ENCODE measurements at places on chromosomes 12 and 14.

DNA sequence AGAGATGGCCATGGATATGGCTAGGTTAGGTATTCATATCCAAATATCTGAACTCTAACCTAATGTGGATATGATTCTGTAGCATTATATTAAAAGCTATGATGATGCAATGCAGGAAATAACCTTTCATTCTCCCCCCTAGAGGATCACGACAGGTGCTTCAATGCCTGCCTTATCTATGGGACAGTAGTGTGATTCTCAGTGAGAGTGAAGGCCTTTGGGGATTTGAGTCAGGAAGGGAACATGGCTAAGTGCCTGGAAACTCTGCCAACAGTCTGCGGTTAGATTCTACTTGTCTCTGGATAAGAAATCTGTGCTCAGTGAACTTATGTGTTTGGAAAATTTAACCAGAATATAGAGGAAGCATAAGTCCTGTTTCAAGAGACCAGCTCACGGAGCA is 81.8 kb downstream of the SLC38A1 start:
- DNase-seq: peak; percentile 16

- no peak for DNase-seq
These were observed 5.4 kb upstream of the SLC22A17 start for GRCh38 chr14:23358042-23358441.

GRCh38 chr12:105819549-105819948 is 319.2 kb downstream of the NUAK1 start:
- DNase-seq: no peak

GRCh38 chr12:57740656-57741412 is 2.3 kb upstream of the AGAP2 start:
- peak; percentile 79 for DNase-seq

- DNase-seq: no peak
These were observed 432.6 kb upstream of the SYT1 start for GRCh38 chr12:78431931-78432330.

GRCh38 chr14:37625597-37626595 is 30.5 kb downstream of the TTC6 start:
- no peak for DNase-seq

DNA sequence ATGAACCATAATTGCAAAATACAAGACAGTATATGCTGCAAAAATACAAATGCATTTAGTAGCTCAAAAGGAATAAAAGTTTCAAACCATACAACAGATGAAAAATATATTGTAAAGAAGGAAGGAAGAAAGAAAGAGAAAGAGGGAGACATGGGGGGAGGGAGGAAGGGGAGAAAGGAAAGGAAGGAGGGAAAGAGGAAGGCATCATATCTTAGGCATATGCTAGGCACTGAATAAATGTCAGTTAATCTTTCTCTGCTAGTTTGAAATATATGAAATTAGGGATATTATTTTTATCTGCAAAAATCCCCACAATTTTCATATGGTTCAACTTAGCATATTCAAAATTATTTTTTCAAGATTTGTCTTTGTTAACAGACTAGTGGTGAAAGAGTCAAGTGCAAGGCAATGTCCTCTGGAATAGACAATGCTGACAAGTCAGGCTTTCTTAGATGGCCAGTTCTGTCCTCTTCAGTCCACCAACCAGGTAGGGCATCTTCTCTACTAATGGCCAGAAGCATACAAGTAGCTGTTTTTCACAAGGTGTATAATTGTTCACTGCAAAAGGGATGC is 506.4 kb downstream of the PRKD1 start:
- DNase-seq: no peak

- DNase-seq: no peak
These were observed 1.7 kb downstream of the OTX2 start for GRCh38 chr14:56808383-56809269.
